Stimulated activated CD8-positive, alpha-beta memory T cell treated with anti-CD3 and anti-CD28 coated beads, Interleukin-4, amount 100 ng/mL, for 4 hours (primary cell): ENCODE measurements at places on chromosomes 6 and 20.

DNA sequence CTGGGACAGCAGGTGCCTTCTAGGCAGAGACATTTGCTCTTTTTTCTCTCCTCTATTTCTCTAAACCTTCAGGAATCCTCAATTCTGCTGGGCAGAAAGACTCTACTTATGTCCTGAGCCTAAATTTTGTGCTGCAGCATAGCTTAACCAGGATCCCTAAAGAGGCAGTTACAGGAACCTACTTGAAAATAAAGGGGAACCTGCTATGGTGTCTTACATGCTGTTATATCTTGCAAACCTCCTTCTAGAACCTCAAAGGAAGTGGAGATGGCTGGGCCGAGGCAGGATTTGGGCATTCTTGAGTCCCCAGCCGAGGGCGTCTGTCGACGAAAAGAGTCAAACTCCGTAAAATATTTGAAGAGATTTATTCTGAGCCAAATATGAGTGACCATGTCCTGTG is 17.1 kb upstream of the GMNN start:
- DNase-seq = no peak

- no peak for DNase-seq
These were observed 2.1 kb downstream of the SLC17A4 start for GRCh38 chr6:25756382-25757363.

- DNase-seq = no peak
These were observed 15.6 kb downstream of the RRBP1 start for GRCh38 chr20:17666481-17666880.

- no peak for DNase-seq
These were observed 266.0 kb upstream of the ID4 start for GRCh38 chr6:19571176-19571575.

DNA sequence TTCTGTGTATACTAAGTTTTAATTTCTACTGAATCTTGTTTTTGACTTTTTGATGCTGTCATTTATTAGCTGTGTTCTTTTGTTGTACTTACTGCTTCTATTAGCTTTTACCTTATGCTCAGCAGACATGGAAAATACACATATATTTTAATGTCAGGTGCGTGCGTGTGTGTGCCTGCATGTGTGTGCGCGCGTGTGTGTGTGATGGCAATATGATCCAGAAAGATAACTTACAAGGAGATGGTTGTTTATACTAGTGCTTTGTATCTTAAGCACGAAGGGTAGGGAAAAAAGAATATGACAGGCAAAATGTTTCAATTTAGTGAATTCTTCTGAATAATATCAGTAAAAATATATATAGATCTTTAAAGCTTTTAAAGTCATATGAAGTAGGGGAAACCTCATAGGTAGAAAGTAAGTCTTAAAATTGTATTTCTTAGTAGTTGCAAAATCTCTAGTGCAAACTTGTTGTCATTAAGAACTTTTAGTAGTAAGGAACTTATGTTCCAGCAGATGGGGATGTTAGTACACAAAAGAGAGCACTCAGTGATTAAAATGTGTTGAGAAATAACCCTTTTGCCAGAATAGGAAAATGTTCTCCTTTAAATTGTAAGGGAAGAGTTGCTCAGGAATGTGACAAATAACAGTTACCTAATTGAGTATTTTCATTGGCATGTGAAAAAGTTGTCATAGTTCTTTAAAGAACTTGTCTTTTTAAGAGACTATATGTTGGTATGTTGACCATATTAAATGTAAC is 13.2 kb downstream of the QKI start:
- no peak for DNase-seq

GRCh38 chr6:157464653-157465535 is 83.9 kb downstream of the ZDHHC14 start:
- DNase-seq = no peak

- DNase-seq = no peak
These were observed 7.5 kb downstream of the FOXS1 start for GRCh38 chr20:31837896-31838397.

DNA sequence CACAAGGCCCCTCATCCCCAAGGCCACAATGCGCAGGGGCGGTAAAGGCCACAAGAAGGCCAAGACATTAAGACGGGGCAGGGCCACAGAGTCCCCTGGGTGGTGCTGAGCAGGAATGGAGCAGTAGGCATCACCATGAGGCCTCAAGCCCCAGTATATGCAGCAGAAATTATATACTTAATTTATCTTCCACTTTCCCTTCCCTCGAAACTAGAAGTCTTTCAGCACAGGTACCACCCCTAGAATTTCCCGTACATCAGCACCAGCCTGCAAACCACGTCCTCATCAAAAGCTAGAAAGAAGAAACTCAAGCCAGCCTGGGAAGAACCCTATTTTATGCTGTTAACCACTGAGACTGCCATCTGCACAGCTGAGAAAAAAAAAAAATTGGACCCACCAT is 89.4 kb downstream of the PLG start:
- no peak for DNase-seq

GRCh38 chr6:128032042-128032441 is 131.2 kb upstream of the THEMIS start:
- no peak for DNase-seq

DNA sequence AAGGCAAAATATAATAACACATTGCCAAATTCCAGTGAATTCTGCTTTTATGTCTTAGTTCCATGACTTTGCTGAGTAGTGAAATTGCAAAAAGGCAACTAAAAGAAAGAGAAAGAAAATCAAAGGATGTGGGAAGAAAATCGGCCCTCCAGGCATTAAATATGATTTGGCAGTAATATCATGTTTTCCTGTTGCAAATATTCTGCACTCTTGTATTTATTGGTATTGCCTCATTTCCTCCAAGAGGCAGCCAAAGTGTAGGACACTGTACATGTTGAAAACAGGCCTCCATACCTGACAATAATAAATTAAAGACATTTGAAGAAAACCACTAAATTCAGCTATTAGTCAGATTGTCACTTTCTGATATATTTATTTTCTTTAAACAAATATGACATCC is 460.0 kb upstream of the NOX3 start:
- DNase-seq = no peak

- no peak for DNase-seq
These were observed 382.5 kb downstream of the EPHA7 start for GRCh38 chr6:93036835-93037234.

GRCh38 chr6:28980137-28980851 is 24.8 kb downstream of the ZNF311 start:
- DNase-seq = no peak

GRCh38 chr20:43185901-43186300 is 3.8 kb downstream of the PTPRT start:
- no peak for DNase-seq

DNA sequence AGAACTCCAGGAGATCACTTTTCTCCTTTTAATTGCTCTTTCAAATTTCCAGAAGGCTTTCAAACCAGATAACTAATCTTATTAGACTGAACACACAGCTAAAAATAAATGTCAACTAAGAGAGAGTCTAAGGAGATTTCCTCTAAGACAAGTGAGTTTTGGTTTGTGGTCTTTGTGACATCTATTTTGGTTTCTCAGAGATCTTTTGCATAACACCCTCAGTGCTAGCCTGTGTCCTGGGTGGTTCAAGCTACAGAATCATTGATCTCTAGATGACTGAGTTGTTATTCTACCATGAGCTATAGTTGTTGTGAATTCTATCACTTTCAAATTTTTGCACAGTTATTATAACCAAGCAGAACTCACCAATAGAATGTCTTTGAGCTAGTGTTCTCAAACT is 49.1 kb upstream of the PLCB4 start:
- no peak for DNase-seq

DNA sequence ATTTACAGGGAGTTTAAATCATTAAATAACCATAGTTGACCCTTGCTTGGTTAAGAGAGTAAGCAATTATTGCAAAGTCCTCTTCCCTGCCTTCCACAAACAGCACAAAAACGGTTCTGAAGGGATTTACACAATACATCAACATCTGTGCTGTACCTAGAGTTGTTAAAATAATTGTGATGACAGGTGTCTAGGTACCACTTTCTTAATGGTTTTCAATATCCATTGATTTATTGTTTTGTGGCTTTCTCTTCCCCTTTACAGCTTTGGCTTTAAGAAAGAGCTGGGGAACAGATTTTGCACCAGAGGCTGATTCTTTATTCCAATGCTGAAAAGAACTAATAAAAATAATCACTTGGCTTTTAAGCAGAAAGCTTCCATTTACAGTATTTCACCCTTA is 598 bp upstream of the SOX4 start:
- DNase-seq = no peak

- DNase-seq = no peak
These were observed 188.2 kb upstream of the FOXQ1 start for GRCh38 chr6:1123386-1124375.

DNA sequence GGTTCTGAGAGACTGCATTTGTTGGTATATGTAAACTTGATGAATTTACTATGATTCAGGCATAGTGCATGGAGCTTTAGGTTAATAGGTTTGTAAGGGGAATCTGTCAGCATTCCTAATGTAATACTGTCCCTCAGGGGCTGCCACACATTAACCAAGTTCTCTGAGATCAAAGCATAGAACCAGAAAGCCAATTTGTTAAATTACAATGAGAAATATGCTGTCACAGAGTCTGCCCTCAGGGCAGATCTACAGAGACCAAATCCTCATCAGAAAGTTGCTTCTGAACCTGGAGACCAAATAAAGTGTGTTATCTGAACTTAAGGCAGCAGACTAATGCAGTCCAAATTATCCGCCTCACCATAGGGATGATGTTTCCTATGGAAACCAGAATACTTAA is 250.8 kb upstream of the HTR1E start:
- no peak for DNase-seq

DNA sequence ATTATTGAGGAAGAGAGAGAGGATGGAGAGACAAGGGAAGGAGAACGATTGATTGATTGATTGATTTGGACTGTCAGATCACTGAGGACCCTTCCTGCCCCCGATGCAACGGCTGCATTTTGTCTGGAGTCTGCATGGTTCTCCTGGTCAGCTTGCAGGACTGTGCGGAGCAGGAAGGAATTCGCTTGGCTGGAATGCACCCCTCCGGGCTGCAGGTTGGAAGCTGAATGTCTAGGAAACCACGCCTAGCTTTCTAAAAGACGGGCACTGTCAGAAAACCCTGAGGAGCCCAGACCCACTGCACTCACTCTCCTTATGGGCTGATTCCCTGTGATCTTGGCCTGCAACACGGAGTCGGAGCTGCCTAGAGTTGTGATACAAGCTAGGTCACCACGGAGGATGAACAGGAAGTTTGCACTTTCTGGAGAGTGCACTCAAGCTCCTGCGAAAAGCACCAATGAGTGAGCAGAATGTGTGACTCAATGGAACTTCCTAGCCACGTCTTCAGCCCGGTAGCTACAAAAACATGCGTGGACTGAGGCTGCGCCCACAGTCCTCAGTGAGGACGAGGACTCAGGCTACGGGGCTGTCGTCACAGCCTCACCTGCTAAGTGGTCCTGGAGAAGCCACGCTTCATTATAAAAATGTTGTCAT is 14.4 kb downstream of the DACT2 start:
- no peak for DNase-seq

- no peak for DNase-seq
These were observed 26.0 kb upstream of the PLAGL1 start for GRCh38 chr6:144033816-144034735.

DNA sequence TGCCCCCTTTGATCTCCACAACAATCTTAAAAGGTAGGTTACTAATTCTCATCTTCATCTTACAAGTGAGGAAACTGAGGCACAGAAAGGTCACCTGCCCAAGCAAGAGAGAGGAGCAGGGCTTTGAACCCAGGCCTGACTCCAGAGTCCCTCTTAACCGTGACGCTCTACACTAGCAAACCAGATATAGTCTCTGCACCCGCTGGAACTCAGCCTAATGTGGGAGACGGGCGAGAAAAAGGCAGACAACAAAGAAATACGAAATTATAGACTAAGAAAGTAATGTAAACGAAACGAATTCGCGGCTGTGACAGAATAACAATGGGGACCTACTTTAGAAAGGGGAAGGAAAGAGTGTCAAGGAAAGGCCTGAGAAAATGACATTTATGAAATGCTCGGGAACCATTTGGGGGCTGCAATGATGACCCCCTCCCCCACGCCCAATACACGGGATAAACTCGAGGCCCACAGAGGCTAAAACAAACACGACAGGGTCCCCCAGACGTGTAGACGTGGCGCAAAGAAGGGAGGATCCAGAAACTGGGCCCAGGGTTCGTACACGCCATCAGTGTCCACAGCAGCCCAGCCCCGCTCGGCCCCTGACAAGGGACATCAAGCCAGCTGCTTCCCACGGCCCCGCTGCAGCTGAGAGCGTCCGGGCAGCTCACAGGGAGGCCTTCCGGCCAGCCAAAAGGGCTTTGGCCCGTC is 637 bp downstream of the TRPC4AP start:
- no peak for DNase-seq

- no peak for DNase-seq
These were observed 100.5 kb upstream of the SUPT3H start for GRCh38 chr6:45478240-45478639.

- DNase-seq = no peak
These were observed 361.9 kb upstream of the JARID2 start for GRCh38 chr6:14883921-14884320.

GRCh38 chr6:149484733-149485700 is at the start of gene ZC3H12D:
Gene ZC3H12D, minus strand, starts transcription at chr6:149485014. Its CDS starts 10,471 bp downstream, at chr6:149474543.
- peak; percentile 59 for DNase-seq

DNA sequence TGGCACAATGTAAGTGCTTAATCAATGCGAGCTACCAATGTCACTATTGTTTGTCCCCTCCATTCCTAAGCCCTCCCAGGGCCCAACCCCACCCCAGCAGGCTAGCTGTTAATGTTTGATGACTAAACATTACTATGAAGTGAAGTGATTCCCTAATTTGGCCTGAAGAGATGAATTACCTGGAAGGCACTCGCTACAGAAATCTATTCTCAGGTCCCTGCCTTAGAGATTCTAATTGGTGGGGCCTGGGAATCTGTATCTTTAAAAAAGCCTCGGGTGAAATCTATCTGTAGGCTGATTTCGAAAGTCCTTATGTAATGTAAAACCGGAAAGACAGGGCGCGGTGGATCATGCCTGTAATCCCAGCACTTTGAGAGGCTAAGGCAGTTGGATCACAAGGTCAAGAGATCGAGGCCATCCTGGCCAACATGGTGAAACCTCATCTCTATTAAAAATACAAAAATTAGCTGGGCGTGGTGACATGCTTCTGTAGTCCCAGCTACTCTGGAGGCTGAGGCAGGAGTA is 16.9 kb upstream of the SNAI1 start:
- no peak for DNase-seq

GRCh38 chr6:72987301-72987700 is 238.0 kb downstream of the KHDC1L start:
- DNase-seq = no peak

- no peak for DNase-seq
These were observed 87.4 kb downstream of the MRPL14 start for GRCh38 chr6:44039839-44040350.

GRCh38 chr6:127864701-127865100 is 36.2 kb downstream of the THEMIS start:
- DNase-seq = no peak

GRCh38 chr20:3616250-3616649 is 46.9 kb downstream of the GFRA4 start:
- no peak for DNase-seq
